NCI-H2107 (cell line): ENCODE measurements at places on chromosomes 1 and 21.

GRCh38 chr1:162193221-162193620, 123.7 kb downstream of the NOS1AP start:
- DNase-seq: no peak

DNA sequence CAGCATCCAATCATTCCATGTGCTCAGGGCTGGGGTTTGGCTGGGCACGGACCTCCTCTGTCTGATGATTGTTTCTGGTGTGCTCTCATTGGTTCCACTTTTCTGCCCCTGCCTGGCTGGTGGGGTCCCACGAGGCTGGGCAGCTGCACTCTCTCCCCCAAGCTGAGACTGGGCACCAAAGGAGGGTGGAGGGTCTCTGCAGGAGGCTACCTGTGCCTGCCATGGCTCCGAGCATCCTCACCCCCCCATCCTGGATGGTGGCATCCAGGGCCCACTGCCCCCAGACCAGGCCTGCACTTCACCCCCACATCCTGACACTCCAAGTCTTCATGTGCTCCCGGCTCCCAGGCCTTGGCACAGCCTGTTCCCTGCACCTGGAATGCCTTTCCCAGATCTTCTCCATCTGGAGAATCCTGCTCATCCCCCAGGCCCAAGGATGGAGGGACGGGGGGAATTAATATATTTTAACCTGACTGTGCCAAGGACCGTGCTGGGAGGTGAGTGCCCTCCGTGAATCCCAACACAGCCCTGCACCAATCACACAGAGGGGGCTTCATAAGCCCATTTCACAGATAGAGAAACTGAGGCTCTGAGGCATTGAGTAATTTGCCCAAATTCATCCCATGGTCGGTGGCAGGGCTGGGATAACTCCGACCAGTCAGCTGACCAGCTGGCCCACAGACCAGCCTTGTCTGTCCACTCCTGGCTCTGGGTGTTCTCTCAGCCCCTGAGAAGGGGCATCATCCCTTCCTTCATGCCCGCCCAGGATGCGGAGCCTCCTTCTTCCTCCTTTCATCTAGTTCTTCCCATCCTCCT, 403.4 kb downstream of the MATN1 start:
- DNase-seq: no peak

DNA sequence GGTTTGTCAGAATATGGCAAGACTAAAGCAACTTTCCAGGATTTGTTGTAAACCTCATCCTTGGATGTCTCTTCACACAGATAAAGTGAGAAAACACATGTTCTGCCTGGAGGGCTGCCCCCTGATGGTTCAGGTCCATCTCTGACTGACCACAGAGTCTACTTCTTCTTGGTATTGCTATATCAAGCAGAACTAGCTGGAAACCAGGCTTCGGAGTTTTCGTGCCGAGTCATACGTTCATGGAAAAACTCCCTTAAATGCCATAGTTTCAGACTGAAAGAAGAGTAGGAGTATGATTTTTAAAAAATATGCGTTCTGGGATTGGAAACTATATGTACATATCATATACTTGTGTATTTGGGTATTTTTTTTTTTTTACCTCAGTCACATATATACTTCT, 5.8 kb downstream of the OR10T2 start:
- DNase-seq: no peak

DNA sequence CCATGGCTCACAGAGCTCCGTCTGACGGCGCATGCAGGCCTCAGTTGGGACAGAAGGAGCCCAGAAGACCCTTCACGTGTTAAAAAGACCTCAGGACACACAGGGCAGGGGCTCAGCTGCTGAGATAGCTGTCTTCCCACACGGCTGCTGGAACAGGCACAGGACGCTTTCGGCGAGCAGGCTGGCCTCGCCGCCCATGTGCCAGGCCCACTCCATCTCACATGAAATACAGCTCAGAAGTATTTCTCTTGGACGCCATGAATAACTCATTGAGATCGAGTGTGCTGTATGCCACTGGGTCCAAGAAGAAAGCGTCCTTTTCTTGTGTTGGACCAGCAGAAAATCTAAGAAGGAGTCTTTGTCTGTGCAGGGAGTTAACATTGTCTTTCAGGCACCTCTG, 69.6 kb downstream of the SIM2 start:
- DNase-seq: no peak

GRCh38 chr21:41071258-41072171, 96.4 kb upstream of the BACE2 start:
- DNase-seq: no peak

GRCh38 chr1:29317063-29317915, 81.0 kb downstream of the PTPRU start:
- no peak for DNase-seq

DNA sequence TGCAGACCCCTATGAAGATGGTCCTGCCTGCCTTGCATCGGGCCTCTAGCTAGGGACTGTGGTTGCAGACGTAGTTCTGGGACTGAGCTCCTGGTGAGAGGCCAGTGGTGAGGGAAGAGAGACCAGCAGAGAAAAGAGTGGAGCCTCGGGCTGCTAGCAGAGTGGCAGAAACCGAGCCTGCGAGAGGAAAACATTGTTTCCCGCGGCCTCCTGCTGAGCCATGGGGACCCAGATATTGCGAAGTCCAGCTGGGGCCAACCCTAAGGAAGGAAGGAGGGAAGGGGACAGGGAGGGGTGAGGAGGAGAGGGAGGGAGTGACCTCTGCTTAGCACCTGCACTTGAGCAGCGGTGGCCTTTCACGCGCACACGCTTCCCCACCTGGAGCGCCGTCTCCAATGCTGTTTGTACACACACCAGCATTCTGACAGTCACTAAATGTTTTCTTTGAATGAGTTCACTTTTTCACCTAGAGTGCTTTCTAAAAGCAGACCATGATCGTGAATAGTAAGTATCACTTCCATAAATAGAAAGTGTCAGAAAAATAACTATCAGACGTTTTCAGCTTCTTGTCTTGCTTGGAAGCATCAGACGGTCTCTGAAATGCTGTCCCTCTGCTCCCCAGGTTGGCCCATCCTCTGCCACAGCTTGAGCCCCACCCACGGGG, 2.5 kb upstream of the FNDC10 start:
- no peak for DNase-seq

- no peak for DNase-seq
Observed at GRCh38 chr1:24111262-24111995, 506 bp downstream of the MYOM3 start.

DNA sequence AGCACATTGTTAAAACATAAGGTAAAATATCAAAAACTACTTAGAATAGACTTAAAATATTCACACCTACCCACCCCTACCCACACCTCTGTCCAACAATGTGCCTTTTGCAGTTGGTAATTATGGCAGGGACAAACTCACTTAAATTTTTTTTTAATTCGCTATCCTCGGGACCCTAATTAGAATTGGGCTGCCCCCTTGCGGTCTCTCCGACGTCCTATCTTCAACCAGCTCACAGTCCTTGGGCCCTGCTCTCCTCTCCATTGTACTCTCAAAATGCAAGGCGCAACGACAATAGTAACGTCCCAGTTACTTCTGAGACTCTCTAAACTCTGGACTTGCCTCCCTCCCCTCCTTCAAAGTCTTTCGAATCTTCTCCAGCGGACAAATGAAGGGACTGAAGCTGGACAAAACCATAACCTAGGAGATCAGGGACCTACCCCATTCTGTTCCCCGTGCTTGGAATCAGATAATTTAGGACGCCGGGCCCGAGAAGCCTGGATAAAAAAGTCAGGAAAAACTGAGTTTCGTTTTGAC, 1.1 kb upstream of the CIART start:
- DNase-seq: peak; percentile 59

DNA sequence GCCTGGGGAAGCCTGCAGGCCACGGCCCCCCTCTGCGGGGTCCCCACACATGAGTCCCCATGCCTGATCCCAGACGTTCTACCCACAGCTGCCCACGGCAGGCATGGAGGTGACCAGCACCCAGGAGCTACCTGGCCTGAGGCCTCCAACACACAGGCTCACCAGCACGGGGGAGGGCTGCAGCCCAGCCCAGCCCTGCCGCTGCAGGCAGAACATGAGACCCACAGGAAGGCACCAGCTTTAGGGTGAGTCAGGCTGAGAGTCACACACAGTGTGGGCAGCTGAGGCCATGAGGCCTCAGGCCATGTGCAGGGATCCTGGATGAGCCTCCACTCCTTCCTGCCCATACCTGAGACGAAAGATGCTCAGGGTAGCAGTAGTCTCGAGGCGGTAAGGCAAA, 121.1 kb downstream of the PSMG1 start:
- no peak for DNase-seq

DNA sequence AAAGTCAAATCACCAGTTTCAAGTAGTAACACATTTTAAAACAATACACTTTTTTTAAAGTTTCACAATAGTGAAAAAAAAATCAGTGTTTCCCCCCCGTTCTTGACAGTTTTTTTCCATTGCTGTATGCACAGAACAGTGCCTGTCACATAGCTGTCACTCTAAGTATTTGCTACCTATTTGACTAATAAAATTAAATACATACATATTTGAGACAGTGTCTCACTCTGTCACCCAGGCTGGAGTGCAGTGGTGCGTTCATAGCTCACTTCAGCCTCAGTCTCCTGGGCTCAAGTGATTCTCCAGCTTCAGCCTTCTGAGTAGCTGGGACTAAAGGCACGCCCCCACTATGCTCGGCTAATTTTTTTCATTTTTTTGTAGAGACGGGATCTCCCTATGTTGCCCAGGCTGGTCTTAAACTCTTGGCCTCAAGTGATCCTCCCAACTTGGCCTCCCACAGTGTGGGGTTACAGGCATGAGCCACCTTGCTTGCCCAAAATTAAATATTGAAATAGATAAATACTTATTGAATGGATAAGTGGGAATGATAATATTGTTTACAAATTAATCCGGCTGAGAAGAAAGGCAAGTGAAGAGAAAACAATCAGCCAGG, 12.6 kb upstream of the RHBG start:
- no peak for DNase-seq
